Daoy (cell line): ENCODE measurements at places on chromosomes 2 and 18. TPM values are rescaled to one million over a fixed set of nuclear protein-coding genes. Genes with fewer than 3 reads are reported as not detected.
A peak's percentile ranks its signal among the peaks of the same experiment; 100 is the strongest.

DNA sequence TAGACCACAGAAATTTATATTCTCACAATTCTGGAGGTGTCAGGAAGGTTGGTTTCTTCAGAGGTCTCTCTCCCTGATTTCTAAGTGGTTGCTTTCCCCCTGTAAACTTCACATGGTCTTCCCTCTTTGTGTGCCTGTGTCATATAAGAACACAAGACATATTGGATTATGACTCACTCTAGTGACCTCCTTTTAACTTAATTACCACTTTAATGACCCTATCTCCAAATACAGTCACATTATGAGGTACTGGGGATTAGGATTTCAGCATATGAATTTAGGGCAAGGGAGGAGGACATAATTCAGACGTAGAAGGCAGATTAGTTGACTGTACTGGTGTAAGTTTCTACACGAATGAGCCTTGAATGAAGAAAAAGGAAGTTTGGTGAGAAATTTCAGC, 38.2 kb upstream of the EPHA4 start:
- DNase-seq, result no peak

DNA sequence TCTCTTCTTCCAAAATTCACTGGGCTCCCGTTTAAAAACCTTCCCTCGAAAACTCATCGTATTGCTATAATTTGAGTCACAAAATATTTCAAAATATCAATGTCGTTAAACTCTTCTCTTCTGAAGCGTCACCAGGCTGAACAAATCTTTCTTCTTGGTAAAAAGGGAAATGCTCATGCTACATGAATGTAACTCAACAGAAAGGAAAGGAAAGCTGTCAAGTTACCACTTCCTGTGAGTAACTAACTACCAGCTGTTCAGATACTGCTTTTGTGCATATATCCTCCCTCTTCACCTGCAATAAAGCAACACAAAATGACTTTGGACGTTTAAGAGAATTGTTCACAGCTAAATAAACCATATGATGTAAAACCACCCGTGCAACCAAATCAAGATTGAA, 95.4 kb downstream of the DOCK10 start:
- peak; percentile 58 for DNase-seq

DNA sequence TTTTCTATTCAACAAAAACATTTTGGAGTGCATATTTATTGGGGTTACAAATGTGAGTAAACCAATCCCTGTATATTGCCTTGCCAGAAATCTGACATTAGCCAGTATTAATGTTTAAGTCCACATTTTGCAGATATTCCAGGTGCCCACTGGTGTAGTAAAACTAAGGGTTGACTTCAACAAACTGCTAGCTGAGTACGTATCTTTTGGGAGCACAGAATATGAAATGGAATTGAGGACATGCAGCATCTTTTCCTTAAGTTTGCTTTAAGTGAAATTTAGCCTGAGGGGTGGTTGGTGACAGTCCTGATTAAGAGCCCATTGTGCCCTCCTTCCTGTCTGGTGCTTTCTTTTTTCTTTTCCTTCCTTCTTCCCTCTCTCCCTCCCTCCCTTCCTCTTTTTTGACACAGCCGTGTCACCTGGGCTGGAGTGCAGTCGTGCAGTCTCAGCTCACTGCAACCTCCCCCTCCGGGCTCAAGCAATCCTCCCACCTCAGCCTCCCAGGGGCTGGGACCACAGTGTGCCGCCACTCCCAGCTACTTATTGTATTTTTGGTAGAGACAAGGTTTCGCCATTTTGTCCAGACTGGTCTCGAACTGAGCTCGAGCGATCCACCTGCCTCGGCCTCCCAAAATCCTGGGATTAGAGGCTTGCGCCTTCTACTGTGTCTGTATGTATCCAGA, 1.6 kb downstream of the NUP35 start:
- DNase-seq, result peak; percentile 4

GRCh38 chr2:109676346-109676902, 62.3 kb downstream of the SOWAHC start:
- DNase-seq, result no peak

- no peak for DNase-seq
These were observed 224.1 kb downstream of the PHLPP1 start for GRCh38 chr18:62939433-62939832.

DNA sequence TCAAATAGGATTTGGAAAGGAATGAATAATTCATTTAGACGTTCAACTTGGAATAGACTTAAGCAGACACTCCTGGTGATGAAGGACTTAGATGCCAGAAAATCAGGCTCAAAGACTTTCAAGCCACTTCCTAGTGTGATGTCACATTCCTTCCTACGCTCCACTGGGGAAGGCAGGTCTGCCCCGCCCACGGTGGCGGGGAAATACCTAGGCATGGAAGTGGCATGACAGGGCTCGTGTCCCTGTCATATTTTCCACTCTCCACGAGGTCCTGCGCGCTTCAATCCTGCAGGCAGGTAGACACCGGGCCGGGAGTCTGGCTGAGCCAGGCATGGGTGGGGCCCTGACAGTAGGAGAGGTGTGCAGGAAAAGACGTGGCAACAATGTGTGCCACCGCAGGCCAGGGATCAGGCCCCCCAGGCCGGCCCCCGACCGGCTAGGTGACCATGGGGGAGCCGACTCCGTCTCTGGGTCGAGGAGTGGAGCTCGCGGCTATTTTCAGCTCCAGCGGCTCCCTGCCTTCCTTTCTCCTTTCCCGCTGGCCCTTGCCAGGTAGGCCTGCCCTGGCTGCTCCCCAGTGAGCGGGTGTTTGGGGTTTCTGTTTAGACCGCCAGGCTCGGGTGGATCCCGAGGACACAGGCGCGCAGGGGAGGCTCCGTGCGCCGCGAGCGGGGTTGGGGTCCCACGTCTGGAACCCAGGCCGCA, at the start of gene IL1RL2:
Gene IL1RL2, plus strand, starts transcription at position 233 of the 705 bp plus-strand sequence. CDS start 845 bp downstream, outside the sequence.
- DNase-seq, result peak; percentile 8

GRCh38 chr18:56787390-56787789, 136.2 kb downstream of the WDR7 start:
- DNase-seq, result no peak

- no peak for DNase-seq
These were observed 283 bp upstream of the RBBP8 start for GRCh38 chr18:22932885-22933205.

ELP2 gene
- total RNA-seq, result 77.4 and 80.6 TPM in 2 replicates
